Left renal cortex interstitium (tissue), 4 donors: ENCODE measurements at places on chromosomes 7 and 10. TPM values are rescaled to one million over a fixed set of nuclear protein-coding genes. Genes with fewer than 3 reads are reported as not detected.

H2AZ2 gene
- polyA plus RNA-seq, result 226 TPM

CYP2C8 gene
- 4.1 TPM for polyA plus RNA-seq

DPYSL4 gene
- 20.8 TPM for polyA plus RNA-seq

DNA sequence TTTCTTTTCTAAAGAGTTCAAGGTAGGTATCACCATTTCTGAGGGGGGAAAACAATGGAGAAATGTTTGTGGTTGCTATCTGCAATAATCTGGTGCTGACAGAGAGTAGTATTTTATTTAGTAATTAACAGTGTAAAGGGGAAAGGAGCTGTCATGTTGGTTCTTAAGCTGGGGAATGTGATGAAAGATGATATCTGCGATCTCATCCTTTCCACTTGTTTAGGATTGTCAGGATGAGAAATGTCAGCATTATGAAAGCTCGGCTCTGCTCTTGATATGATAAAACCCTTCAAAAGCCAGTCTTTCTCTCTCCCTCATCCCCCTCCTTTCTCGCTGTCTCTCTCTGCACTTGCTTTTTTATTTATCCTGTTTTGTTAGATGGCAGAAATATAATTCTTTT, 106.1 kb downstream of the POU6F2 start:
- no peak for DNase-seq

GRCh38 chr7:116524609-116525297, at the start of gene CAV1:
TSS of gene CAV1 (plus strand) at chr7:116525036. CDS start at chr7:116525063, 27 bp downstream.
- DNase-seq, result no peak

DNA sequence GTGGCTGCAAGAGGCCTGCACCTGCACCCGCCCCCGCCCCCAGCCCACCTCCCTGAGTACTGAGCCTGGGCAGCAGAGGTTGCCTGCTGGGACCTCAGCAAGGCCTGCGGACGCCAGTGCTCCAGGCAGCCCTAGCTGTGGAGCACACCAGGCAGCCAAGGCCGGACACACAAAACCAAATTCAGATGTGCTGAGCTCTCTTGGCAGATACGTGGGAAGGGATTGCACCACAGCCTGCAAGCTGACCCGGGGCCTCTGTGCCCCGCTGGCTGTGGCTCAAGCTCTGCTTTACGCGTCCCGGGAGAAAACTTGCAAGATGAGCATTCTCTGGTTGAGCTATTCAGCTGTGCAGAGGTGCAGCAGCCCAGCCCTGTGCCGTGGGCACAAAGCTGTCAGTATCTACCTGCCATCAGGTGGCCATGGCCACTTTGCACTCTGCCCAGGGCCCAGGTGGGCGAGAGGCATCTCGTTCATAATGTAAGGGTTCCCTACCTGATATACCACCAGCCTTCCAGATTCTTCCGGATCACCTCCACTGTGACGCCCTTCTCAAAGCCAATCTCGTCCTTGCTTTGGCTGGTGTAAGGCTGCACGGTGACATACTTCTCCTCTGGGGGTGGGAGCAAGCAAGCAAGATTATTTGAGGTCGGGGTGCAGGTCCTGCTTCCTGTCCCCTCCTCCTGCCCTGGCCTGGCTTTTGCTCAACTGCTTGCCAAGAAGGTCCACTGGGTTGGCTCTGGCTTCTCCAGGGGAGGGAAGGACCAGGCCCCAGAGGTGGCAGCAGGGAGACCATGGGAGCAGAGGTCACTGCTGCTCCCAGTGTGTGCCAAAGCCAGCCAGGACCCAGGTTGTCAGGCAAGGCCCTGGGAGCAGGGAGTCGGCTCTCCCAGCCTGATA, 123.4 kb downstream of the NEURL1 start:
- no peak for DNase-seq

DNA sequence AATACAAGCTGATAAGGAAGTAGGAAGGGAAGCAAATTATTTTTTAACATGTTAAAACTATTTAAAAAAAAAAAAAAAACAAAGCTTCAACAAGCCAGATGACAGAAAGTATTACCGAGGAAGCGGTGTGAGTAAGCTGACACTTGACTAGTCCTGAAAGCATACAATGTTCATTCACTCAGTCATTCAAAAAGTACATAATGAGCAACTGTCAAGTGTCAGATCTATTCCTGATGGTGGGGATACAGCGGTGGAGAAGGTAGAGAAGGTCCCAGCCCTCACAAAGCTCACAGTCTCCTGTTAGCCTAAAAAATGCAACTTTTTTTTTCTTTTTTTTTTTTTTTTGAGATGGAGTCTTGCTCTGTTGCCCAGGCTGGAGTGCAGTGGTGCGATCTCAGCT, 40.0 kb downstream of the RAPGEF5 start:
- DNase-seq, result no peak

UCN3 gene
- polyA plus RNA-seq, result 3.3 TPM

- no peak for DNase-seq
Measured at GRCh38 chr7:127981965-127982364, 49.3 kb downstream of the LRRC4 start.
